Gastroesophageal sphincter (tissue), 4 donors: ENCODE measurements at places on chromosomes 2 and 18. TPM values are rescaled to one million over a fixed set of nuclear protein-coding genes. Genes with fewer than 3 reads are reported as not detected.
A peak's percentile ranks its signal among the peaks of the same experiment; 100 is the strongest.

DNA sequence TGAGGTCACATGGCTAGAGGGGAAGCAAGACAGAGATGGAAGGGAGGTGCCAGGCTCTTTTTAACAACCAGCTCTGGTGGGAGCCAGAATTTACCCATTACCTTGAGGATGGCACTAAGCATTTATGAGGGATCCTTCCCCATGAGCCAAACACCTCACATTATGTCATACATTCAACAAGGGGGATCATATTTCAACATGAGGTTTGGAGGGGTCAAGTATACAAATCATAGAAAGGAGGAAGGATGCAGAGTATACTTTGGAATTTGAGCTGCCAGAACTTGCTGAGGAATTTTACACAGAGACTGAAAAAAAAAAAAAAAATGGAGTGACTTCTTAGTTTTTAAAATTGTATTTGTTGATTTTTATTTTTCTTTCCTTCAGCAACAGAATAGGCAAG lies 891.4 kb downstream of the CCDC85A start:
- ATAC-seq = no peak

- ATAC-seq = no peak
These were observed 11.2 kb upstream of the GYPC start for GRCh38 chr2:126644630-126645191.

GRCh38 chr2:108403494-108403893 lies 25.7 kb downstream of the SULT1C4 start:
- no peak for ATAC-seq

- ATAC-seq = peak; percentile 64
These were observed 70.6 kb upstream of the PSMD14 start for GRCh38 chr2:161237392-161238264.

- ATAC-seq = no peak
These were observed 823 bp downstream of the PARD3B start for GRCh38 chr2:204545861-204546735.

DNA sequence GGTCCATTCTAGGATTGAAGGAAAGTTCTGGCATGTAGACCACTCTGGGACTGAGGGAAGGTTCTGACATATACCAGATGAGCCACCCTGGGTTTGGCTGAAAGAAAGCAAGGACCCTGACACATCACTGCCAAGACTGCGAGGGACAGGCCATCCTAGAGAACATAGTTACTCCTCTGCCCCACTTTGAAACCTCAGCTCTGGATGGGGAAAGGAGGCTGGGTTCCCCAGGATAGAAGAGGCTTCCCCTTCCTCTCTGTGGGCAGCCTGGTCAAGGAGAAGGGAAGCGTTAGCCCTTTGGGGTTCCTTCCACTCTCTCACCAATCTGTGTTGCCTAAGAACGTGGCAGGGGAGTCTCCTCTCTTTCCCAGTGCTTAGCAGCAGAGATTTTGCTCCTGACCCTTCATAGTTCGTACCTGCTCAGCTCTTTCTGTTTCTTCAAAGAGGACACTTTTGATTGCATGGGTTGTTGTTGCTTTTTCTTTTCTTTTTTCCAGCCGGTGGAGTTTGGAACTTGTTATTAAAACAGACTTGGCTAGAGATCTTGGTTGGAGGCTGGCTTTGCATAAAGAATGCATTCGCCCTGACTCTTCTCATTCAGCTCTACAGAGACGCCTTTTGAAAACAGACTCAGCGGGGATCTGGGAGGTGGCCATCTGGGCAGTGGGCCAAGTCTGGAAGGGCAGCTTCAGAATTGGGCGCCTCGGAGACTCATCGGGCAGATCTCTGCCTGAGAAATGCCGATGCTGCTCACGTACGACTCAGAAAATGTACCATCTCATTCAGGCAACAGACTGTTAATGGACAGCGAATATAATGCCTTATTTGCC lies 166.1 kb downstream of the CLIP4 start:
- peak; percentile 49 for ATAC-seq

DNA sequence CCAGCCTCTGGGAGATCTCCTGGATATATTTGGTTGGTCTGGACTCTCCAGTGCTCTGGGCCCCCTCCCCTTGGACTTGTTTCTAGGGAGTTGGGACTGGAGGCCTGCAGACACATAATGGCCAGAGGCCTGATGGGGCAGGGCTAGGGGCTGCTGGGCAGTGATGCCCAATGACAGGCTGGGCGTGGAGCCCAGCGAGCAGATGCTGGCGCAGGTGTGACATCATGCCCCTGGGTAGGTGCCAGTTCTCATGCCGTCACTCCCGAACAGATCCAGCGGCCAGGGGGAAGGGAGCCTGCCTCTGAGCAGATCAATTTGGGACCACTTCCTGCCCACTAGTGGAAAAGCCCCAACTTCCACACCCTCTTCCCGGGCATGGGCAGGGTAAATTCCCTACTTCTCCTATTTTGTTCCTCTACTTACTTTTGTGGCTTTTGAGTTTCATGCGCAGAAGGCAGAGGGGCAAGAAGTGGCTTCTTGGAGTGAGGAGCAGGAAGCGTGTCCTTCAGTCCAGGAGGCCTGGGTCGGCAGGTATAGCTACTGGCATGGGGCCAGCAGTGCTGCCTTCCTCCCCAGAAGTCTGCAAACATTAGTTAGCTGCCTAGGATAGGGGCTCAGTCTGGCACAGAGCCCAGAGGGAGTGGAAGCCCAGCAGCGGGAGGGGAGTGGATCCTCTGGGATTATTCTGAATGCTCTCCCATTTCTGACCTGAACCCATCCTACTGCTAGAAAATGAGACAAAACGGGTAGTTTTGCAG lies 6.1 kb downstream of the MPV17 start:
- no peak for ATAC-seq

DNA sequence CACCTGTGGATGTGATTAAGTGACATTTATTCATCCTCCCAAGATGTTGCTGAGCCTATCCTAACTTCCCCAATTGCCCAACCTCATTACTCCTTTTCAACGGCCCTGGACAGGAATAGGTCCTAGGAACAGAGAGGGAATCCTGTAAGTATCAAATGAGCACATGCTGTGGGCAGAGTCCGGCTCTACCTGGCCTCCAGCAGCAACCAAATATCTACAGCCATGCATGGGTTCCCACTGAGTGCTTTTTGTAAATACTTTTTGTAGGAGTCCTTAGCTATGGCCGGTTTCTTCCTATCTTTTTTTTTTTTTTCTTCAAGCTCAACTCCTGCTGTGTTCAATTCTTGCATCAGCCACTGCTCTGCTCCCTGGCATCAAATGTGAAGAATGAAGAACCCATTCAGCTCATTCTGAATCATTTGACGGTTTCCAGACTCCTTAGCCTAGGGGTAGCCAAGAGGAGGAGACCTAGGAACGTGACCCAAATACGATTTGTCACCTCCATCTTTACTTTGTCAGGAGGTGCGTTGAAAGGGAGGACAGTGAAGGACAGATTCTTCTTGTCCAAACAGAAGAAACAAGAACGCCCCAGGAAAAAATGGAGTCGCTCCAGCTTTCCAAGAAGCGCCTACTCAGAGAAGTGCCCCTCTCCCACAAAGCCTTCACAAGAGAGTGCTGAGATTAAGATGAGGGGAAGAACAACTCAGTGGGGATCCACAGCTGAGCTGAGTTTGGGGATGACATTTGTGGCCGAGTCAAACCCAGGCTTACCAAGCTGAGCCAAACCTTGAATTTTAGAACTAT lies 46.7 kb upstream of the LCLAT1 start:
- ATAC-seq = peak; percentile 77

DNA sequence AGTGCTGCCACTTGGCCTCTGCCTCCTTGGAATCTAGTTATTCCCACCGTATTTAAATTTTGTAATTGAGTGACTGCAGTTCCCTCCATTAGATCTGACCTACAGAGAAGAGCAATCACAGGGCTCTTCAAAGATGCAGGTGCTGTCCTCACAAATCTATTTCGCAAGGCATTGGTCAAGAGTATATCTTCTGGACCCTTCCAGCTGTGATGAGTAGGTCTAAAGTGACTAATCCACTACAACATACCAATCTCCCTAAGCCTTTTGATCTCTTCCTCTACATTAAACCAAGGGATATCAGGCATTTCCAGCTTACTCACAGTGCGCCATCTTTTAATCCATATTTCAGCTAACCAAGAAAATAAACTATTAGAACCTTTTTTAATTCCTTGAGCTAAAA lies 65.1 kb upstream of the COL3A1 start:
- no peak for ATAC-seq

DNA sequence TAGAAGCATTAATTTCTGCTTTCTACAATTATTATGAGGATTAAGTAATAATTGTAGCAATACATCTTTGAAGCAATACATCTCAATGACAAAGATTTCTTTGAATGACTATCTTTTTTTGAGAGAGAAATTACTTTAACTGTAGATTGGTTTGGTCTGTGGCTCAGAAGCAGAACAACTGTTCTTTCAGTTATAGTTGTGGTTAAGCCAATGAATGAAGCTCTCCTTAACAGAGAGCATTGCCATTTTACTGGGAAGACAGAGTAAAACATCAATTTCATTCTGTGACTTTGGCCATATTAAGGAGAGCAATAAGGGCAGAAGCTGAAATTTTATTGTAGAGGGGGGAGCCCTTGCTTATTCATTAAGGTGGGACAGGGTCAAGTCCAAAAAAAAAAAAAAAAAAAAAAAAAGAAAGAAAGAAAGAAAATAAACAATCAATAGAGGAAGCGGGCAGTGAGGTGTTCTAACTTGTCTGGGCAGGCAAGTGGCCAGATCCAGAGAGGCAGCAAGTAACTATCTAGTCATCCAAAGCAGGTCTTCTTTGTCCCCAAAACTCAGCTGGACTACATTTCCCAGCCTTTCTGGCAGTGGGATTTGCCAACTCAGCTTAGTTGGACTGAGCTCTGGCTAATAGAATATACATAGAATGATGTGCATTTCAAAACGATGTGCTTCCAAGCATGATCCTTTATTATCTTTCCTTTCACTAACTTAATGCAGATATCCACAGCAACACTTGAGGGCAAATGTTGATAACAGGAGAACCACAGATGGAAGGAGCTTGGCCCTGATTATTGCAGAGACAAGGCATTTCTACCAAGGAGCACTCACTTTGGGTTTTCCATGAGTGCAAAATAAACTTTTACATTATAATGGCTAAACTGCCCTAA lies 462.7 kb upstream of the CDH20 start:
- no peak for ATAC-seq

DNA sequence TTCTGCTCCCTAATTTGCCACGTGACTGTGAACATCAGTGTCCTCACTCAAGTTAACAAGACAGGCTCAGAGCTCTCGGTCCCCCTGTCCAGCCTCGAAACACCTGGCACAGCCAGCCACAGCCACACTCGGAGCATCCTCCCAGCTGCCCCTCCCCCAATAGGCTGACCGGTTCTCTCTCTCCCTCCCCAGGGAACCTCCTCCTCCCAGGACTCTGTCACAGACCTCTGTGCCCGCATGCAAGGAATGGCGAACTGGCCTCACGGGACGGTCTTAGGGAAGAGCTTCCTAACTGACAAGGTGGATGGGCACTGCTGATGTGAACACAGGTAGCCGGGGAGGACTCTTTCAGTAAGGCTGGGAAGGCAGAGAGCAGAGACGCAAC lies 18.8 kb downstream of the CYP26B1 start:
- ATAC-seq = no peak

- ATAC-seq = no peak
These were observed 35.1 kb upstream of the VPS54 start for GRCh38 chr2:64054161-64054915.

DNA sequence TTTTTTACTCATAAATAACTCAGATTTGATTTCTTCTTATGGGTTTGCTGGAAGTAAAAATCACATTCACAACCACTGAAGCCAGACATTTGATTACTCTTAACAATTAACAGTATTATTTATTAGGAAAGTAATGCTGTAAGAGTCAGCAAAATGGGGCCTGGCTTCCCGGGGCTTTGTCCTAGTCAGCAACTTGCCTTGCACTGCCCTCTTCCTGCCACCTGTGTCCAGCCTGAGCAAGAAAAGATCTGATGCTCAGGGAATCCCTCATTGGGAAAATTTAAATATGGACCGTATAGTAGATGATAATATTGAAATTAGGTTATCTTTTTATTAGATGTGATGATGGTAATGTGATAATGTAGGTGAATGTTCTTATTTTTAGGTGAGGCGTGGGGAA lies 30.8 kb upstream of the ACYP2 start:
- no peak for ATAC-seq

DNA sequence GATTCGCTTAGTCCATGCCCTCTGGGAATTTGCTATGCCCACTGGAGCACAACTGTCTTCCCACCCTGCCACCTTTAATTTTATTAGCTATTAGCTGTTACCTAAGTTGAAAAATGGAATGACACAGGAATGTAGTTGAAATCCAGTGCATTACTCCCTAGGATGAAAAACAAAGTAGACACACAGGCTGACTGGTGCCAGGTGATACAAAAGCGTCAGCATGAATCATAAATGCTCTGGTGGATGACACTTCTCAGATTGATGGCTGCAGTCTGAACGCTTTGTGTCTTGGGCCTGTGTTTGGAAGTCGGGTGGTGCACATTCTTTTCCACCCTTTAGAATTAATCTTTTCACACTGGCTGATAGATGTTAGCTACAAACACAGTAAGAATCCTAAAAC lies 802.0 kb downstream of the DCC start:
- ATAC-seq = no peak

DNA sequence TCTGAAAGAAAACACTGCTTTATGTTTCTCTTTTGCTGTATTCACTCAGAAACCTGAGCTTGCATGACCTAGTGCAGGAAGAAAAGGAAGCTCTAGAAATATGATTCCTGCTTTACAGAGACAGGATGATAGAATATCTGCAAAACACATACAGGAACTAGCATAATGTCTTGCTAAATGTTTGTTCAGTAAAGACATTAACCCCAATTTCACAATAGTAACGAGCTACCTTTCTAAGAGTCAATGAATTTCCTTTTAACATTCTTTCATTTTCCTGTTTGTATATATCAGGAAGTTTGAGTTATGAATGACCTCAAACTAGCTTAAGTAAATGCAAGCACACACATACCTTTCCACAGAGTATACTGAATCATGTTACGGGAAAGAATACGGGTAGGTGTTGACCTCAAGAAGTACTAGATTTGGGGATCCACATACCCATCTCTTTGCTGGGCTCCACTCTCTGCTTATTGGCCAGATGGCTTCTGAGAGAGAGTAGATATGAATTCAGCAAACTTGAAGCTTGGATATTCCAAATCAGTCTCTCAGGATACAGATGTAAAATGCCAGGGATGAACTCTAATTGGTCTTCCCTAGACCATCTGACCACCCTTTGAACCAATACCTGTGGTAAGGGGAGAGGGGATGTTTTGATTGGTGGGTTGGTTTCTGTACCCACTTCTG lies 18.2 kb upstream of the ACSL3 start:
- ATAC-seq = no peak

MC2R gene
- not detected for total RNA-seq

ABCG8 gene
- total RNA-seq = 0.12 TPM

PPIL3 gene
- total RNA-seq = 118 TPM

DNPEP gene
- total RNA-seq = 62.6 TPM

SIGLEC15 gene
- total RNA-seq = 0.52 TPM

SERPINB7 gene
- total RNA-seq = not detected
